ENCODE measurements at places on chromosomes 12 and 14.
A peak's percentile ranks its signal among the peaks of the same experiment; 100 is the strongest.

GRCh38 chr14:39033371-39033770 is 69.7 kb downstream of the SEC23A start:
- DNase-seq = no peak

DNA sequence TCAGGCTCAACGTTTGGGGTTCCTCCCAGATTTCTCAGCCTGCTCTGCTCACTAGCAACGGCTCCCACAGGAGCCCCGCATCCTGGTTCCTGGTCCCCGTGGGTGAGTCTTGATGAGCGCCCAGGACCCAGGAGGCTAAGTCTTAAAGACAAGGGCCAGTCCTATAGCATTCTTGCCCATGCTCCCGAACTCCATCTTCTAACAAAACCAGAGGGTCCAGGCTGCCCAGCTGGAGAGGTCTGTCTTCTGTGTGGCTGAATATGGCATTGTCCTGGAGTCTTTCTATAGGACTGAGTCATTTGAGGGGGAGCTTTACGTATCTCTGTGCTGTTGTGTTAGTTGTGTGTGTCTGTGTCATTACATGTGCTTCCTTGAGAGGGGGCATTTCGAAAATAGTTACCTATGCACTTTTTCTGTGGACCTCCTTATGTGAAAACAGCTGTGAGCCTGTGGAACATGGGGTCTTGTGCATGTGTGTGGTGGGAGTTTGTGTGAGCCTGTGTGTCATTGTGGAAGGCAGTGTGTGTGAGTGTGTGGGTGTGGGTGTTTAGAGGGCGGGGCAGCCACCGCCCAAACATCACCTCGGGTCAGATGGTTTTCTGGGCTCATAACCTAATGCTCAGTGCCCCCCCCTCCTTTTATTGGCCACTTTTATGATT is 9.1 kb upstream of the TBX5 start:
- no peak for DNase-seq

- no peak for DNase-seq
These were observed 224.1 kb upstream of the EGLN3 start for GRCh38 chr14:34174973-34175372.

- no peak for DNase-seq
These were observed 390.3 kb downstream of the ZFP36L1 start for GRCh38 chr14:68402525-68403101.

DNA sequence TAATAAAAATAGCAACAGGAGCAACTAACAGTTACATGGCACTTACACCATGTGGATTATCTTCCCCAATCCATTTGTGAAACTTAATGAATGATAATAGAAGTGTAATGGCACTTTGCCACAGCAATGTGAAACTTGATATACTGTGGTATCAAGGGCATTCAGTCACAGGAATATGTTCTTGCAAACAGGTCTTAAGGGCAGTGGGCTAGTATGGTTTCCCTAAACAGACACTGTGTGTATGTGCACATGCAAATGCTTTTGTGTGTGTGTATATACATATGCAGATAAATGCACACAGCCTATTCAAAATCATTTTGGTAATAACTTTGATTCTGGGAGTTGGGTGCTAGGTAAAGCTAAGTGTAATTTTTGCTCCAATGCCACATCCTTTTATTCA is 26.2 kb upstream of the ARHGAP5 start:
- no peak for DNase-seq

DNA sequence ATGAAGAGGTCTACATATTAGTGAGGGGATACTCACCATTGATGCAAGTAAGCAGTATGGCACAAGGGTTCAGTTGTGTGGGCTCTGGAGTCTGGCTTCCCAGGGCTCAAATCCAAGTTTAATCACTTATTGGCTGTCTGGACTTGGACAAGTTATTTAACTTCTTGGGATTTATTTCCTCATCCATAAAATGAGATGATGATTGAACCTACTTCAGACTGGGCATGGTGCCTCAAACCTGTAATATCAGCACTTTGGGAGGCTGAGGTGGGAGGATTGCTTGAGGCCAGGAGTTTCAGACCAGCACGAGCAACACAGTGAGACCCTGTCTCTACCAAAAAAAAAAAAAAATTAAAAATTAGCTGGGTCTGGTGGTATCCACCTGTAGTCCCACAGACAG is 67.9 kb downstream of the KCNK10 start:
- DNase-seq = no peak

GRCh38 chr12:76830436-76830835 is 48.4 kb downstream of the CSRP2 start:
- no peak for DNase-seq

DNA sequence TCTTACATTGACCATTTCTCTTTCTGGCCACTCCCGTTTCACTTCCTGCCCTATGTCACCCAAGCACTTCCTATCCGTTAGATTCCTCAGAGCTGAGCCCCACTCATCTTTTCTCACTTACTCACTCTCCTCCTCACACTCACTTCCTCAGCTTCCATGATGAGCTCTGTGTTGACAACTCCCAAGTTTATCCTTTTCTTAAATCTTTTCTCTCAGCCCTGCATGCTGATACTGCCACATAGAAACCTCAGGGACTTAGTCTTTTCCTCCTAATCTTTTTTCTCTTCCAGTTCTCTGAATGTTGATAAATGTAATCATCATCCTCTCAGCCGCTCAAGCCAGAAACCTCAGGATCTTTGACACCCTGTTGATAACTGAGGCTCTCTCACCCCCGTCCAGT is 99.6 kb downstream of the ANO6 start:
- DNase-seq = no peak

- DNase-seq = no peak
These were observed 75.6 kb upstream of the SLC24A4 start for GRCh38 chr14:92247341-92247740.

- DNase-seq = no peak
These were observed 15.6 kb downstream of the SYNE3 start for GRCh38 chr14:95500772-95501401.

GRCh38 chr12:47165934-47166333 is 86.2 kb upstream of the AMIGO2 start:
- no peak for DNase-seq

GRCh38 chr12:61765926-61766325 is 494.3 kb upstream of the USP15 start:
- DNase-seq = no peak

DNA sequence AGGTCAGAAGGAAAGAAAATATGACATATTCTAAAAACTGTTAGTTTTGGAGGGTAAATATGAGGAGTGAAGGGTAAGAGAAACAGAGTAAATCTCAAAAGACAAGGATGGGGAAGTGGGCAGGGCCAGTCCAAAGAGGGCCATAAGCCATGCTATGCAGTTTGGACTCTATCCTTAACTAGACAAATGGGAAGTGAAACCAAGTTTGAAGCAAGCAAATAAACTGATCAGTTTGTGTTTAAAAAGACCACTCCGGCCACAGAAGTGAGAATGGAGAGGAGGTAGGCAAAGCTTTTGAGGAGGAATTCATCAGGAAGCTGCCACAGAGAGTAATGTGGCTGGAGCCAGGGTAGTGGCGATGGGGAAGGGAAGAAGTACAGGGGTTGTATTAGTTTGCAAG is 37.5 kb upstream of the DAAM1 start:
- no peak for DNase-seq

DNA sequence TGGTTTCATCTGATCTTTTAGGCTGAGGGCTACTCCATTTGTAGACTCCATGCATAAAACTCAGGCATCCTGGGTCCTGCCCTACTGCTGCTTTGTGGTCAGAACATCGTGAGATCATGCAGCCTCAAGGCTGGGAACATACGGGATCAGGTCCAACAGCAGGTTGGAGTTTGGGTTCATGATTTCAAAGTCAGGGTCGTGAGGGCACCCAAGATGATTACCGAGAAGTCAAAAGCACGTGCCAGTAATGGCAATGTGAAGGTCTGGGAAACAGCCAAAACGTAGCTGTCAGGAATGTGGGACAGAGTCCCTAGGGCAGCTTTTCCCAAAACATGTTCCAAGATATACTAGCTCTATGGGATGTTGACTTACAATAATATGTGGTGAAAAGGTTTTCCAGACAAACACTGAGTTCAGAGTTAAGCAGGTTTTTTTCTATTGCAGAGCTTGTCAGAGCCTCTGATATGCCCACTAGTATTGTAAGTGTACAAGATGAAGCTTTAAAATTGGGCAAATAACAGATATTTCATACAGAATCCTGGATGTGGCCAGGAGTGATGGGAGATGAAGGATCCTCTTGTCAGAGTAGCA is 130.3 kb upstream of the DNM1L start:
- DNase-seq = no peak

- peak; percentile 10 for DNase-seq
These were observed 143.4 kb upstream of the C14orf180 start for GRCh38 chr14:104436047-104436591.

DNA sequence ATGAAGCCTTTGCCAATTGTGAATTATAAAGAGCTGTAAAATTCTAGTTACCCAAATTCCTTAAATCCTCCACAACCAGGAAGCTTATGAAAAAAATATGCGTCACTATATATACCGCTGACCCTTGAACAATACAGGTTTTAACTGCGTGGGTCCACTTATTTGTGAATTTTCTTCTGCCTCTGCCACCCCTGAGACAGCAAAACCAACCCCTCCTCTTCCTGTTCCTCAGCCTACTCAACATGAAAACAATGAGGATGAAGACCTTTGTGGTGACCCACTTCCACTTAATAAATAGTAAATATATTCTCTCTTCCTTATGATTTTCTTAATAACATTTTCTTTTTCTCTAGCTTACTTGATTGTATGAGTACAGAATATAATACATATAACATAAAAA is 42.2 kb downstream of the CMKLR1 start:
- no peak for DNase-seq

DNA sequence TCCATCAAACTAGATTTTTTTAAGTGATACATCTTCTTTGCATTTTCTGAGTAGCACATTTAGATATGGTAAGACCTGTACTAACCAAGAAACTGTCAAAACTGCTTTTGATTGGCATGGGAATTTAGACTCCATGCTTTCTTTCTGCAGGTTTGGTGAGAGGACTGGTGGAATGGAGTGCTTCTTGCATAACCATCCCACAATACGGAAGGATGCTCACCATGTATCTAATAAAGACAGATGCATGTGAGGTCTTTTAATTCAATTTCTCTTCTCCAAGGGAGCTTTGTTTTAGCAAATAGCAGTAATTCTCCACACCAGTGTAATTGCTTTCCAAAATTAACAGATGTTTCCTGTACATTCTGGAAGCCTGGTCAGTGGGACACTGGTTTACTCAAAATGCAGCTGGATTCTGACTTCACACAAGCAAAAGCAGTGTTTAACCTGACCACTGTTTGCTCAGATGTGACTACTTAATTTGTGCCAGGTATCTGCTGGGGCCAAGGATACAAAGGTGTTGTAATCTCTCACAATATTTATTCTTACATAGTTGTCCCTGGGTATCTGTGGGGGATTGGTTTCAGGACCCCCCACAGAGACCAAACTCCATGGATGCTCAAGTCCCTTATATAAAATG is 26.1 kb downstream of the FGD6 start:
- DNase-seq = no peak

DNA sequence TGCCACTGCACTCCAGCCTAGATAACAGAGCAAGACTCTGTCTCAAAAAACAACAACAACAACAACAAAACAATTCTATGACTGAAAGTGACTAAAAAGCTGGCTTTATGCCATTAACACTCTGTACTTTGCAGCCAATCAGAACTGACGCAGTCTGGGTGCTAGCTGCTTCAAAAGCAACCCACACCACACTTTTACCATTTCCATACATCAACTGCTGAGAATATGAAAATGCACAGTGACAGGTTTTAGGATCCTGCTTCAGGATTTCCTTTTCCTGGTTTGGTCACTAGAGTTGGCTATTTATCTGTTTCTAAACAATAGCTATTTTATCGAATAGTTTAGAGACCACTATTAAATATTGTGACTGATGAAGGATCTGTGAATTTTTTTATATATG is 23.1 kb upstream of the P2RX4 start:
- no peak for DNase-seq

- DNase-seq = no peak
These were observed at the start of gene PLEKHA5 for GRCh38 chr12:19129486-19130223. Gene PLEKHA5, plus strand, starts transcription at chr12:19129733. Its CDS starts 67 bp downstream, at chr12:19129800.

GRCh38 chr12:131847456-131847855 is 19.3 kb downstream of the MMP17 start:
- DNase-seq = no peak

GRCh38 chr14:21267431-21267845 is 1.8 kb downstream of the HNRNPC start:
- DNase-seq = no peak

DNA sequence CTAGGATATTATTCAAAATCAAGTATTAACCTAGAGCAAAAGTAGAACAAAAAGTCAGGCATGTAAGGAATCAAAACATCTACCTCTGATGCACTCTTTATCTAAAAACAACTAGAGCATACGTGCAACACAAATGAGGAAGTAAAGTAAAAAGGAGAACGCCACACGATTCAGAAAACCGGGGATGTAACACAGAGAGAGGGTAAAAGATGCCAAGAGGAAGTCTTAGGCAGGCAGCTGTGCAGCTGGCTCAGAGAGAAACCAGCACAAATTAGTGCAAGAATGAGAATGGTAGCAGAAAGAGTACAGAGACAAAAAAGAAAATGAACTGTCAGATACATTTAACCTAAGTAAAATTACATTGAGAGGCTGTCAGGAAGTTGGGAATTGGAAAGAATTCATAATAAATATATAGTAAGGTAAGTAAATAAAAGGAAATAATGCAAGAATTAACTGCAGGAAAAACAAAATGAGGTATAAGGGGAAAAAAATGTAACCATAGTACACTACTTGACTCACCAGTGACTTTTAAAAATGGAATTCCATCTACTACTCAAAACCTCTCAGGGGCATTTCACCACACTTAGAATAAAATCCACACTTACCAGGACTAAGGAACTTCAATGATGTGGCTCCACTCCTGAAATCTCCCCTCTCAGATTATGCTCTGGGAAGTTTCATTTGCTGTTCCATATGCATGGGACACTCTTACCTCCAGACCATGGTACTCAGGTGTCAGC is 17.1 kb downstream of the BCAT1 start:
- DNase-seq = peak; percentile 96

- no peak for DNase-seq
These were observed 18.8 kb downstream of the ATP5MC2 start for GRCh38 chr12:53657041-53657440.

DNA sequence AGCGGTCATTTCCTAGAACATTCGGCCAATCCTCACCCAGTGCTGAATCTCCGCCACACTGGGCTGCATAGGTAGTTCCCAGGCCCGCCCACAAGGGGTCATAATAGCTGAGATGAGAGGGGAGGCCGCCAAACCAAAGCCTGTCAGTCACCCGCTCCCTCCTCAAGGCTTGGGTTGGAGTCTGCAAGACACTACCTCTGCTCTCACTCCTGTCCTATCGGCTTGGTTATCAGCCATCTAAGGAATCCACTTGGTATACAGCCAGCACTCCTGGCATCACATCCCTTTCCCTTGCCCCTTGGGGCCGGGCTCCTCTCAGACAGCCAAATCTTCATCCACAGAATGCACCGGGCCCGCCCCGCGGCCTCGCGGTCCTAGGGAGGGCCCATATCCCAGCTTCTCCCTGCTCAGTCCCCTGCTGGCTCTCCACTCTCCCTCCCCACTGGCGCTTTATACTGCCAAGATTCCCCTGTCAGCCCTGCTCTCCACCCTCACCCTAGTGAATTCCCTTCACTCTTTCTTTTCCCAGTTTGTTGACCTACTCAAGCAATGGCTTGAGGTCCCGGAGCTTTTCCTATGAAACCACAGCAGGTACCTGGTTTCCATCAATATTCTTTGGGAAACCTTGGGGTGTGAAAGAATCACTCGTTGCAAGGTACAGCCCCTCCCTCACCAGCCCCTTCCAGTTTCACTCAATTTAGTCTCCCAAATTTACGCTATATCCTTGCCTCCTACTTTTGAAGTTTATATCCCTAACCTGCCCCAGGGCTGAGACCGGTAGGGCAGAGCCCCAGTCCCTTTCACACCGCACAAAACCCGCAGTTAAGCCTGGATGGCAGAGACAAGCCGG is 1.4 kb downstream of the IFFO1 start:
- DNase-seq = peak; percentile 12

- no peak for DNase-seq
These were observed 68.3 kb upstream of the PSMA6 start for GRCh38 chr14:35223927-35224326.

Data from bone marrow (tissue), 2 donors.